ENCODE measurements at places on chromosomes 4 and X.
A peak's percentile ranks its signal among the peaks of the same experiment; 100 is the strongest.

GRCh38 chr4:168588916-168589531 is 92.2 kb downstream of the PALLD start:
- DNase-seq: no peak

DNA sequence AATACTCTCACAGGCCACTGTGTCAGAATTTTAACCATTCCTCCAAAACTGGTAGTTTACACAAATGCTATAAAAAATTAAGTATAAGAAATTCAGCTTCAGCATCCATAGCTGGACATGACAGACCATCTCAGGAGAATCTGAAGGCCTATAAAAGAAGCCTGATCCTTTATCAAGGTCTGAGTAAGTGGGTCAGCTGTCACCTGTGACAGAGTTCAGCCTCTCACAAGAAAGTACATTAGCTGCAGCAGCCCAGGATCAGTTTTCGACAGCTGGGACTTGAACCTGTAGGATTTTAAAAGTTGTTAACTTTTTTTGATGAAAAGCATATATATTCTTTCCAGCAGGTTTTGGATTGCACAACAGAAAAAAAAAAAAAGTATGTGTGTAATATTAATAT is 60.7 kb downstream of the PPP3CA start:
- no peak for DNase-seq

- DNase-seq: no peak
Observed at GRCh38 chrX:11290416-11291102, 2.7 kb upstream of the AMELX start.

- DNase-seq: peak; percentile 57
Observed at GRCh38 chr4:142846729-142847596, 862 bp upstream of the INPP4B start.

- DNase-seq: peak; percentile 15
Observed at GRCh38 chr4:77818073-77818601, 1.0 kb downstream of the CNOT6L start.

GRCh38 chr4:147510962-147511668 is 30.2 kb downstream of the EDNRA start:
- no peak for DNase-seq

DNA sequence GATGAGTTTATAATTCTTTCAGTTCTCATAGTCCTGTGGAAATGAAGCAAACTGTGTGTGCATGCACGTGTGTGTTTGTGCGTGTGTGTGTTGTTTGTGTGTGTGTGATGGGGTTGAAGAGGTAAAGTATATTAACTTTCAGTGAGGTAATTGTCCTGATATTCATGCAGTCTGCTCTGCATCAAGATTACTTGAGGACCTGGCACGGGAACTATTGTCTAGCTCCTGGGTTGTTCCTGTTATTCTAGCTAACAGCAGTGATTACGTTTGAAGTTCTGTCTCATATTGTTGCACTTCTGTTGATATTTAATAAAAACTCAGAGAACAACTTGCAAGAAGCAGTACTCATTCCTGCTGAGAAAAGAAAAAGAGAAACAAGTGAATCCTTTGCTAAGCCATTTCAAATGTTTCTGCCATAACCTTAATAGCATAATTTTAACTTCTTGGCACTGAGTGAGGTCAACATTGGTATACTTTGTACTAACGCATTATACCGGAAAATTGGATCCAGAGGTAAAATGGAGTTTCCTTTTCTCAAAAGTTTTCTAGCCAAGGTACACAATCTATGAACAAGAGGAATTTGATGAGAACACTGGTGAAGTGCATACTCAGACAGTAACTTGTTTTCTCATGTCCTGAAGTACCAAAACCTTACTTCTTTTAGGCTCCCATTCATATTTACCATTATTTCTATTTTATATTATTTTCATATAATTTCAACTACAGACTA is 113.2 kb downstream of the SPCS3 start:
- no peak for DNase-seq

All from effector memory CD4-positive, alpha-beta T cell (primary cell).